ENCODE measurements at places on chromosomes 3 and 15.

DNA sequence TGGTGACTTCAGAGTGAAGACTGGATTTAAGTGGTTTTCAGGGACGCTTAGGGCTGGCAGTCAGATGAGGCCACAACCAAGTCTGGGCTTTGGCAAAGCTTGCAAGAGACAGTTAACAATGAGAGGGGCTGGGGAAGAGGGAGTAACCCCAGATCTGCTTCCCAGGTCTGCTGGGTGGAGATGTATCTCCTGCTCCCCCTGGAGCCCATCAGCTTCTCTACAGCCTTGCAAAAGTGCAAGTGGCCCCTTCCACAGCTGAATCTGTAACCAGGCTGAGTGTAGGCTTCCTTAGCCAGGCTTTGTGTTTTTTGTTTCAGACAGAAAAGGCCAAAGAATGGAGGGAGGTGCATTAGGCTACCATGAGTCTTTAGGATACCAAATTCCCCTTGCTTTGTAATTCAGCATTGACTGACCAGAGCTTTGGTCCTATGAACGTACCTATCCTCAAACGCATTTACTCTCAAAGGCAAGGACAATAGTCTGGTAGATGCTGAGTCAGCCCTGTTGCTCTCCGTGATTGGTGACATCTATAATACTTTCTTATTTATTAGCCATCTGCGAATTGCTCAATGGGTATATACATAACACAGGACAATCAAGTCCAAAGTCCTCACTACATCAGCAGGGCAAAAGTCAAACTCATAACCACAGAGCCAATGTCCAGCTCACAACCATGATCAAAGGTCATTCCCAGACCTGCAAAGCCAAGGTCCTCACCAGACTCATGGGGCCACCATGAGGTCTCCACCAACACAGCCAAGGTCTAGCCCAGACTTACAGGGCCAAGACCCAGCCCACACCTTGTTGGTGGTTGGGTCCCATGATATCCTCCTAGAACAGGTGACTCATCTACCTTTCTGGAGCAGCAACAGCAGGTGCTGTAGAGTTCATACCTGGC, 17.1 kb downstream of the CCDC13 start:
- DNase-seq, result no peak

DNA sequence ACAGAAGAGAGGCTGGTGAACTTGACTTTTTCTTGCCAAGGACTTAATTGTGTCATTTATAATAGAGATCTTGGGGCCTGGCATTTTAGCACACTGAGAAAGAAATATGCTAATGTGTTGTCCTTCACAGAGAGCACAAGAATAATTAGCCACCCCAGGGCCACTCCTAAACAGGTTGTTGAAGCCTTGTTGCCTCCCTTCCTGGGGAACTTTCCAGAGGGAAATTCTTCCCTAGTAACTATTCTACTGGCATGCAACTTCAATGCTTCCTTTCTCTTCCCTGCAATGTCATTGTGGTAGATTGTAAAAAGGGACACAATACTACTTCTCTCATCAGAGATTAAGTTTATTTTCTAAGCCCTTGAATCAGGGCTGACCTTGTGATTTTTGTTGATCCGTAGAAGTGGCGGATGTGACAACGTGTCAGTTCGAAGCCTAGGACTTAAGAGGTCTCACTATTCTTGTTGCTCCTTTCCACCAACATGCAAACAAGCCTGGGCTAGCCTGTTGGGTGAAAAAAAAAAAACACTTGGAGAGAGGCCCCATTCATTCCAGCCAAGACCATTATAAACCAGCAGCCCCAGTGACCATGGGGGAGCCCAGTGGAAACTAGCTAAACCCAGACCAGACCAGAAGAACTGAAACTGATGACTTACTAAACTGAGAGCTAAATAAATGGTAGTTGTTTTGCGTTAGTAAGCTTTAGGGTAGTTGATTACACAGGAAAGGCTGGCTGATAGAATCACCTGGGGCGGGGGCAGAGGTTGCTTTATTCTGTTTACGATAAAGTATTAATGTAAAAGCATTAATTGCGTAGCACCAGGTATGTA, 287.2 kb downstream of the SHQ1 start:
- no peak for DNase-seq

- no peak for DNase-seq
Observed at GRCh38 chr3:47846186-47846879, 43.4 kb downstream of the DHX30 start.

- no peak for DNase-seq
Observed at GRCh38 chr3:134081211-134081610, 51.5 kb upstream of the SLCO2A1 start.

GRCh38 chr3:172569128-172570008, 46.1 kb upstream of the TNFSF10 start:
- DNase-seq, result no peak

DNA sequence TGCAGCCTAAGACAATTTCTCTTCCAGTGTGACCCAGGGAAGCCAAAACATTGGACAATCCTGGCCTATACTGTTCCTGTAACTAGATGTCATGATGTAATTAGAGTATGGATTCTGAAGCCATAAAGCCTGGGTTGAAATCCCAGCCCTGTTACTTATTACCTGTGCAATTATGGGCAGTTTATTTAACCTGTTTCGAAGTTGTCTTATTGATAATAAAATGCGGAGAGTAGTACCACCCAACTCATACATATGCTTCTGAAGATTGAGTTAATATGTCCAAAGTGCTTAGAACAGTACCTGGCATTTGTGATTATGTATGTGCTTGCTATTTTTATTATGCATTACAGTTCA, 30.1 kb downstream of the PPP4R2 start:
- no peak for DNase-seq

GRCh38 chr3:127002195-127003174, 19.6 kb downstream of the PLXNA1 start:
- DNase-seq, result no peak

Data from activated naive CD8-positive, alpha-beta T cell treated with anti-CD3 and anti-CD28 coated beads, Interleukin-2, amount 50 U/mL, for 16 hours (primary cell).